SW480 (cell line): ENCODE measurements at places on chromosomes 6 and 20.
A peak's percentile ranks its signal among the peaks of the same experiment; 100 is the strongest.

- no peak for DNase-seq
Measured at GRCh38 chr6:169579407-169580111, 122.3 kb downstream of the WDR27 start.

GRCh38 chr20:35743693-35744491, 1.8 kb upstream of the RBM39 start:
- DNase-seq, result no peak

GRCh38 chr6:161418463-161418945, 144.6 kb upstream of the AGPAT4 start:
- peak; percentile 49 for DNase-seq

DNA sequence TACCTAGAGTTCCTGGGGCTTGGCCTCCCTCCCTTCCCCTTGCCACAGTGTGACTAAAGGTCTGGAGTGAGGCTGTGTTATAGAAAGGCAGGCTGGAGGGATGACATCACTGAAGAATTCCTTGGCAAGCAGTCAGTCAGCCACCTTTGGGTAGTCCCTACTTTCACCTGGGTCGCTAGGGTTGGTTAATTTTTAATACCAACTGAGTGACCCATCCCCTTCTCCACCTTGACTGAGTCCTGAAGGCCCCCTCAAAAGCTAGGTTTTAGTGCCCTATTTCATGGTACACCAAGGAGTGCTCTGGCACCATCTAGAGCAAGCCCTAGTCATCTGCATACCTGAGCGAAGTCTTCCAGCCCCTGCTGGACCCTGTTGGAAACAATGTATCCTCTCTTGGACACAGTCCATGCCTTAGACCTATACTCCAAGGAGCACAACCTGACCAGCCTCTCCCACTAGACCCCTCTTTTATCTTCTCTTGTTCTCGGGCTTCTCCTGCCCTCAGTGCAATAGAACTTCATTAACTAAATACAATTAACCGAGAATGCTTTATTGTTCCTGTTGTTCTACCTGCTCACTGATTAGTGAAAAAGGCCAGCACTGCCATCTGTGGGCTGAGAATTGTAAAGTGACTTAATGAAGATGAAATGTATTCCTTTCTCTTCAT, 44.6 kb downstream of the RIN2 start:
- peak; percentile 67 for DNase-seq

GRCh38 chr6:2110504-2110903, 134.9 kb downstream of the GMDS start:
- no peak for DNase-seq

- no peak for DNase-seq
Measured at GRCh38 chr6:29501106-29501505, 13.3 kb upstream of the MAS1L start.

- DNase-seq, result no peak
Measured at GRCh38 chr6:25478973-25479372, 173.0 kb upstream of the SCGN start.

DNA sequence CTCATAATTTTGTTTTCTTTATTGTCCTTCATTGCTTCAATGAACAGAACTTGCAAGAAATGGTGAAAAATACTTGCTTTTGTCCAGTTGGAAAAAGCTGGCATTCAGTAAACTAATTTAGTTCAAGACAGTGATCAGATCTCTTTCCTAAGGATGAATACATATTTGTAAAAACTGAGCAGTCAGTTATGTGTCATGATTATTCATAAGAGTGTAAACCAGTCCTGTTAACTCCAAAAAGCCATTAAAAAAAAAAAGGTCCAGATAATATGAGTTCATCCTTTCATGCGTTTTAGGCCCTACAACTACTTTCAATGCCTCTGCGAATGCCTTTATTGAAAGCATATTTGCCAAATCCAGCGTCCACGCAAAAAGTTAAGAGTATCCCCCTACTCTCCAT, 609 bp downstream of the PGM3 start:
- no peak for DNase-seq

- DNase-seq, result no peak
Measured at GRCh38 chr6:109474995-109475394, 8.0 kb downstream of the ZBTB24 start.

DNA sequence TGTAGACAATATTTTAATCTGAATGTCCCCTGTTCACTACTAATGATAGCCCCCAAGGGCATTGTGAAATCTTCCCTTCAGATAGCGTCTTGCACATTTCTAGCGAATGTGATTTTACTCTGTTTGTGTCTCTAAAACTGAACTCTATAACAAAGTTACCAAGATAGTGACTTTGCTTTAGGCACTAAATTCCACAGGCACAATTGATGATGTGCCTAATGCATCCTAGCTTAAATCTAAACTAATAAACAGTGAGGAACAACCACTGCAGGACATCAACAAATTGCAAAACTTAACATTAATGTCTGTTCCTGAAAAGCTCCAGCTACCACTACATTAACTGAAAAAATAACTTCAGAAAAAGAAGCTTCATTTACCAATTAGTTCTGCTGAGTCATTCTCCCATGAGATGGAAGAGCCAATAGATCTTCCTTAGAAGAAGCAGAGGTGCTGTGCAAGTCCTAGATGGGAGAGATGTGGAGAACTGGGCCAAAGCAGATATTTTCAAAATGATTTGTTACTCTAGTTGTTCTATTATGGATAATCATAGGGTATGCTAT, 1065.0 kb downstream of the EPHA7 start:
- DNase-seq, result no peak

- no peak for DNase-seq
Measured at GRCh38 chr6:142443532-142443931, 141.7 kb downstream of the ADGRG6 start.

- no peak for DNase-seq
Measured at GRCh38 chr20:14711652-14712051, 374.2 kb upstream of the FLRT3 start.

GRCh38 chr6:30647242-30648116, 546 bp downstream of the C6orf136 start:
- DNase-seq, result peak; percentile 64

- DNase-seq, result peak; percentile 14
Measured at GRCh38 chr6:29678114-29678513, 2.8 kb downstream of the ZFP57 start.

DNA sequence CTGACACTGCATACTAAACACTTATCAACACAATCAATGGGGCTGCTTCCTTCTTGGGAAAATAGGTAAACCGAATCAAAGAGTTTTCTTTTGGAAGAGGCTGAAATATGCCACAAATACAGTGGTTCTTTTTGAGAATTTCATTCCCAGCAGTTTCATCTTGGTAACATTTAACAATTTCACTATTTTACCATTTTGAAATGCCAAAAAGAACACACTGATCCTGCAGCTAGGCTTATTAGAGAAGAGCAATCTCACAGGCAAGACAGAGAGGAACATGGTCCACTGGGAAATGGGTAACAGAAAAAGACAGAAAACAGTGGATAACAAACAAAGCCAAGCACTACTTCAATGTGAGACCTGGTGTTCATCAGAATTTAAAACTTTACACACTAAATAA, 2.5 kb downstream of the CNR1 start:
- no peak for DNase-seq

DNA sequence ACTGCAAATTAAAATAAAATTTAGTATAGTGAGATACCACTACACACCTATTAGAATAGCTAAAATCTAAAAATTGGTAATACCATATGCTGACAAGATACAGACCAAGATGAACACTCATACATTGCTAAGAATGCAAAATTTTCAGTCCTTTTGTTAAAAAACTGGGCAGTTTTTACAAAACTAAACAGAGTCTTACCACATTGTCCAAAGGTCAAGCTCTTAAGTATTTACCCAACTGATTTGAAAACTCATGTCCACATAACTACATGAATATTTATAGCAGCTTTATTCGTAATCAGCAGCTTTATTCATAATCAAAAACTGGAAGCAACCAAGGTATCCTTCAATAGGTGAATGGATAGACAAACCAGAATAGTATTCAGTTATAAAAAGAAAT, 10.0 kb downstream of the POLR3F start:
- no peak for DNase-seq

GRCh38 chr6:157962601-157963302, 18.9 kb upstream of the SYNJ2 start:
- DNase-seq, result no peak

DNA sequence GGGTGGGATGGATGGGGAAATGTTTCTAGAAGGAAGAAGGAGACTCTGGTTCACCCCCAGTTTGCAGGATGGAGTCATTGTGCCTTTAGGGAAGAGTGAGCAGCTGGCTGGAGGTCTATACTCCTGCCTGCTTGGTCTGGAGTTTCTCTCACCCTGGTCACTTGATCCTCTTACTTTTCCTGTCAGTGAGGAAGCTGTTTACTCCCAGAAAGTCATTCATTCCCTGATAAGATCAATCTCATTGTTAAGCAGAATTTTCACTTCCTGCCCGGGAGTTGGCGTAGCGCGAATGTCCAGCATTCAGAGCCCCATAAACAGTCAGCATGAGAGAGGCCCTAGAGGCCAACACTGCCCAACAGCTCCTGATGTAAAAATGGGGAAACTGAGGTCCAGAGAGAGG, 70.4 kb upstream of the SIRPA start:
- no peak for DNase-seq

- no peak for DNase-seq
Measured at GRCh38 chr6:26501482-26501986, 1.4 kb downstream of the BTN1A1 start.

GRCh38 chr6:13065581-13065980, 262.8 kb downstream of the TBC1D7 start:
- no peak for DNase-seq

DNA sequence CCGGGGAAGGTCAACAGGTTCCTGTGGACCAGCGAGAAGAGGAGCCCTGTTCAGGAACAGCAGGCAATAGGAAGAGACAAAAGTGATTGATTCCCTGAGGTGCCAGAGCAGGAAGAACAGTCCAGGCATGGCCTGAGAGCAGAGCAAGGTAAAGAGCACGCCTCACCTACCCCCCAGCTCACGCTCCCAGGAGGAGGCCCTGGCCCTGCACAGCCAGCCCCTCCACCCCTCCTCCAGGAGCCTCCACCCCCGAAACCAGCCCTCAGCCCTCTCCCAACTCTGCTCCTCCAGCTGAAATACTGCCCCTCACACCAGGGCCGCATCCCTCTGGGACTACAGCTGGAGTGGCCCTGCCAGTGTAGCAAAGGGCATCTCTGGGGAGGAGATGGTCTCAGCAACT, 181.9 kb upstream of the QKI start:
- DNase-seq, result no peak

GRCh38 chr6:34836451-34836850, 44.6 kb downstream of the BLTP3A start:
- no peak for DNase-seq

- DNase-seq, result peak; percentile 78
Measured at GRCh38 chr6:35449287-35449881, 2.8 kb upstream of the FANCE start.

DNA sequence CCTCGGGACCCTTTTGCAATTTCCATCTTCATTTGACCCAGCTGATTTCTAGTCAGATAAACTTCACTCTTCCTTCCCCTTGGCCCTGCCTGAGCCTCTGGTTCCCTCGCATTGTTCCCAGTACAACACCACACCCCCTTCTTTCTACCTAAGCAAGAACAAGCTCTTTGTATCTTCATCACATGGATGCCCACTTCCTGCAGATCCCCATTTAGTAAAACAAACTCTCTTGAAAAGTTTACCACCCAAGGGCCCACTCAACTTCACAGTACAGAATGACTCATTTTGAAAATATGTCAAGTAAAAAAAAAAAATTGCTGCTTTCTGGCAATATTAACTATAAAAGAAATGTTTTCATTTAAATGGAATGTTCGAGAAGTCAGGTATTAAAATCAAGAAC, 5.2 kb downstream of the FAXC start:
- DNase-seq, result peak; percentile 47

GRCh38 chr6:104601131-104601651, 258.5 kb downstream of the HACE1 start:
- no peak for DNase-seq

GRCh38 chr6:155247618-155248007, 16.2 kb upstream of the CLDN20 start:
- no peak for DNase-seq

DNA sequence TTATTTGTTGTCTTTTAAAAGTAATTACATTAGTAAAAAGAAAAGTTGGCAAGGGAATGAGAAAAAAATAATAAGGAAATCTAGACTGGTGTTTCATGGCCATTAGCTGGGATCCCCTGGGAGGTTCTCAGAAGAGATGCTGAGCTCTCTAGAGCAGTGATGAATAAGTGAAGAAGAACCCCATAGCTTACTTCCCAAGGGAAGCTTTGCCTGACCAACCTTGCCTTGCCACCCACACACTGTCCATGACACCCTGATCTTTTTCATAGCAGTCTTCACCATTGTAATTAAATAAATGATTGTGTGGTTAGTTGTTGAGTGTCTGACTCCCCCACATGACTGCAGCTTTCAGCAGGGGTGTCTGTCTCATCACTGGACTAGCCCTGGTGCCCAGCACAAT, 5.9 kb downstream of the C6orf163 start:
- no peak for DNase-seq

- peak; percentile 79 for DNase-seq
Measured at GRCh38 chr6:108966855-108967755, 118.9 kb downstream of the ARMC2 start.

GRCh38 chr6:149723771-149724417, 6.0 kb upstream of the LATS1 start:
- peak; percentile 69 for DNase-seq

GRCh38 chr6:135128268-135128914, 52.7 kb upstream of the MYB start:
- no peak for DNase-seq

DNA sequence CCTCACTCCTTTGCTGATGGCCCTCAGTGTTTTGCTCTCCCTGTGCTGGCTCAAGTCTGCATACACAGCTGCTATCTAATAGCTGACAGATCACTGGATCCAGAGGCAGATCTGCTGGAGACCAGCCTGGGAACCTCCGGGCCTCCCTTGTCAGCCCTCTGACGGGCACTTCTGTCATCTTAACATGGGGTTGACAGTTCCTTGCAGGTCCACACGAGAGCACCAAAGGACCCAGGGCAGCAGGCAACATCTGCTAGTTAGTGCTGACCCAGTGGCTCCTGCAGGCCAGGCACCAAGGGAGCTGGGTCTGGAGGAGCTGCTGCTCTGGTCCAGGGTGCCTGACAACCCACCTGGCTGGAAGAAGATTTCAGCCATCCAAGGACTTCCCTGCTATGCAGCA, 208.1 kb downstream of the UST start:
- DNase-seq, result no peak
